ENCODE measurements at places on chromosomes 7 and 10. TPM values are rescaled to one million over a fixed set of nuclear protein-coding genes. Genes with fewer than 3 reads are reported as not detected.

HECW1 gene
- total RNA-seq = 1.1 TPM

BHLHA15 gene
- not detected for total RNA-seq

HABP2 gene
- not detected for total RNA-seq

PRR15 gene
- total RNA-seq = 0.38 TPM

ANXA8L1 gene
- not detected for total RNA-seq

AKR1C2 gene
- 281 TPM for total RNA-seq

DKK1 gene
- 79.9 TPM for total RNA-seq

SLC13A1 gene
- total RNA-seq = not detected

Measured in subcutaneous adipose tissue (tissue), 4 donors.